ENCODE measurements at places on chromosomes 3 and 15.

GRCh38 chr3:98994128-98994762 lies 92.8 kb upstream of the DCBLD2 start:
- DNase-seq = no peak

- DNase-seq = no peak
Observed at GRCh38 chr3:194312743-194313281, 38.3 kb downstream of the CPN2 start.

DNA sequence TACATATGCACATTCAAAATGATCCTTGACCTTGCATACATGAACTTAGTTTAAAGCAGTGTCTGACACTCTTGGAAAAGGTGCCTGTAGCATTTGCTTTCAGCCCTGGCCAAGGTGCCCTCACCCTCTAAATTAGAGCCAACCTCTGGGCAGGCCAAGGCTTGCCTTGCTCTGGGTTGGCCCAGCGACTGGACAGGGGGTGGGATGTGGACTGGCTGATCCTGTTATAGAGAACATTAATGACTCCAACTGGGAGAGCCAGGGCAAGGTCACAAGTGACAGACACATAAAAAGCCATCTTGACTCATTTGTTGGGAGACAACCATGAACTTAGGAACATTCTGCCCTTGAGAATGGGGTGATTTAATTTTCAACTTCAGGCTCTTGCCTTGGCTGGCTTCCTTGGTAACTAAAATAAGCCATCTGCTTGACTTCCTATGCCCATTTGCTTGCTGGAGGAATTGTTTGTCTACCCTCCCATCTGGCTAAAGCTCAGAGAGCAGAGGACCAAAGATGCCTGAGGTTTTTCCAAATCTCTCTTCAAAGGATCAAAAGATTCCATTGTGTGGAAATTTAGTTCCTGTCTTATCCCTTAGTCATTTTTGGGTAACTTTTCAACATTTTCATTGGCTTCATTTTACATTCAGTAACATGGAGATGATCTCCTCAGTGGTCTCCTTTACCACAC lies 403.7 kb downstream of the SOX2 start:
- DNase-seq = no peak

GRCh38 chr15:99454941-99455788 lies 110.6 kb upstream of the MEF2A start:
- no peak for DNase-seq

GRCh38 chr15:42549032-42549491 lies 424 bp downstream of the HAUS2 start:
- no peak for DNase-seq

DNA sequence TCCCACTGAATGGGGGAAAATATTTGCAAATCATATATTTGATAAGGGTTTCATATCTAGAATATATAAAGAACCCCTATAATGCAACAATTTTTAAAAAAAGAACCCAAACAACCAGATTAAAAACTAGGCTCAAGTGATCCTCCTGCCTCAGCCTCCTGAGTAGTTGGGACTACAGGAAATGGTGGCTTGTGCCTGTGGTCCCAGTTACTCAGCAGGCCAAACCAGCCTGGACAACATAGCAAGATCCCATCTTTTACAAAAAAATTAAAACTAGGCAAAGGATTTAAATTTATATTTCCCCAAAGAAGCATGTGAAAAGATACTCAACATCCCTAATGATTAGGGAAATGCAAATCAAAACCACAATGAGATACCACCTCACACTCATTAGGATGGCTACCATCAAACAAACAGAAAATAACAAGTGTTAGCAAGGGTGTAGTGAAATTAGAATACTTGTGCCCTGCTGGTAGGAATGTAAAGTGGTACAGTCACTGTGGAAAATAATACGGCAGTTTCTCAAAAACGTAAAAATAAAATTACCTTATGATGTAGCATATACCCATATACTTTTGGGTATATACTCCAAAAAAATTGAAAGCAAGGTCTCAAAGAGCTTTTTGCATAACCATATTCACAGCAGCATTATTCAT lies 19.7 kb downstream of the TFDP2 start:
- DNase-seq = no peak

DNA sequence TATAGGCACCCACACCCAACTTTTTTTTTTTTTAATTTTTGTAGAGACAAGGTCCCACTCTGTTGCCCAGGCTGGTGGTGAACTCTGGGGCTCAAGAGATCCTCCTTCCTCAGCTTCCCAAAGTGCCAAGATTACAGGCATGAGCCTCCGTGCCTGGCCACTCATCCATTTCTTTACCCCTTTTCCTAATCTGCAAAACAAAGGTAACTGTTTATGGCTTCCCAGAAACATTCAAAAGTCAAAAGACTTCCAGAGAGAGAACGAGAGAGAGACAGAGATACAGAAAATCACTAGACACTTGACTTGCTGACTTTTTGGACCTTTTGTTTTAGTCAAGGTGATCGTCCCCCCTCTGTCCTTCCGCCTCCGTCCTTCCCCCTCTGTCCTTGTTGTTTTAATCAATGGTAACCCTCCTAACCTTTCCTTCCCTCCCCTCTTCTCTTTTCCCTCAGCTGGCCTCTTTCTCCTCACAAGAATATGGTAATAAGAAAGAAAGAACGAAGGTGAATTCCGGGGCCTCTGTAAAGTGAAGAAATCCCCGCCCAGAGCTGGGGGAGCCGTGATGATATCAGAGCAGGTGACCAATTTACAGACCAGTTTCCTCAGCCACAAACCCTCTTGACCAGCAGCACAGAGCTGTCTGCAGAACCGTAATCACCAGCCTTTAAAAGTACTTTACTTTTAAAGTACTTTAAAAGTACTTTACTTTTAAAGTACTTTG lies 21.9 kb downstream of the KLHL6 start:
- no peak for DNase-seq

DNA sequence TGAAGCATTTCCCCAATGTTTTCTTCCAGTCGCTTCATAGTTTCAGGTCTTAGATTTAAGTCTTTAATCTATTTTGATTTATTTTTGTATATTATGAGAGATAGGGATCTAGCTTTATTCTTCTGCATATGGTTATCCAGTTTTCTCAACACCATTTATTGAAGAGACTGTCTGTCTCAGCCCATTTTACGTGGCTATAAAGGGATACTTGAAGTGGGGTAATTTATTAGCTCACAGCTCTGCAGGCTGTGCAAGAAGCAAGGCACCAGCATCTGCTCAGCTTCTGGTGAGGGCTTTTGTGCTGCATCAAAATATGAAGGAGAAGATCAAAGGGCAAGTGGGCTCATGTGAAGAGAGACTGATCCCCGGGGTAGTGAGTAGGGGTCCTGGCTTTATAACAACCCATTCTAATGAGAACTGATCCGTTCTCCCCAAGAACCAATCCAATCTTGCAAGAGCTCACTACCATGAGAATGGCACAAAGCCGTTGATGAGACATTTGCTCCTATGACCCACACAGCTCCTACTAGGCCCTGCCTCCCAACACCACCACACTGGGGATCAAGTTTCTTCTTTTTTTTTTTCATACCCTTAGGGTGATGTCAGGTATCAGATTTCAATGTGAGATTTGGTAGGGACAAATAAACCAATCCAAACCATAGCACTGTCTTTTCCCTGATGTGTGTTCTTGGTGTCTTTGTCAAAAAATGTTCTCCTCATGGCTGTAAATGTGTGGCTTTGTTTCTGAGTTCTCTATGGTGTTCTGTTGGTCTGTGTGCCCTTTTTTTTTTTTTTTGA lies 63.2 kb downstream of the IQGAP1 start:
- no peak for DNase-seq

GRCh38 chr3:125402639-125403038 lies 27.5 kb upstream of the ZNF148 start:
- DNase-seq = no peak

DNA sequence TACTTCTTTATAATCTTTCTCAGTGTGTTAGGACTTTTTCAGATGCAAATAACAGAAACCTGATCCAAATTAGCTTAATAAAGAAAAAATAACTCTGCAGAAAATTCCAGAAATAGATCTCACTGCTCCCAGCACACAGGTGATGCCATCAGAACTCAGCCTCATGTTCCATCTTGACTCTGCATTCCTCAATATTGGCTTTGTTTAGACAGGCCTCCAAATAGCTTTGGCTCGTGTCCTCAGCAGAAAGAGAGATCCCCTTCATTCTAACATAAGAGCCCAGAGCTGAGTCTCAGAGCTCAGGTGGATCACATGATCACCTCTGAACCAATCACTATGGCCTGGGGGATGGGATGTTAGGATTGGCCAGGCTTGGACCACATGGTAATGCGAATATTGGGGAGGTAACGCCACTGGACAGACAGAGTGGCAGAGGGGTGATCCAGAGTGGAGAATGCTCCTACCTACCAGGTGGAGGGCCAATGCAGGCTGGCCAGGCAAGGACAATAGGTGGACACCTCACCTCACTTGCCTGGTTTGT lies 46.6 kb upstream of the TBC1D21 start:
- no peak for DNase-seq
